ELR (cell line): ENCODE measurements at places on chromosomes 5 and 9.

- DNase-seq: no peak
Observed at GRCh38 chr9:128893354-128893753, 11.4 kb downstream of the LRRC8A start.

DNA sequence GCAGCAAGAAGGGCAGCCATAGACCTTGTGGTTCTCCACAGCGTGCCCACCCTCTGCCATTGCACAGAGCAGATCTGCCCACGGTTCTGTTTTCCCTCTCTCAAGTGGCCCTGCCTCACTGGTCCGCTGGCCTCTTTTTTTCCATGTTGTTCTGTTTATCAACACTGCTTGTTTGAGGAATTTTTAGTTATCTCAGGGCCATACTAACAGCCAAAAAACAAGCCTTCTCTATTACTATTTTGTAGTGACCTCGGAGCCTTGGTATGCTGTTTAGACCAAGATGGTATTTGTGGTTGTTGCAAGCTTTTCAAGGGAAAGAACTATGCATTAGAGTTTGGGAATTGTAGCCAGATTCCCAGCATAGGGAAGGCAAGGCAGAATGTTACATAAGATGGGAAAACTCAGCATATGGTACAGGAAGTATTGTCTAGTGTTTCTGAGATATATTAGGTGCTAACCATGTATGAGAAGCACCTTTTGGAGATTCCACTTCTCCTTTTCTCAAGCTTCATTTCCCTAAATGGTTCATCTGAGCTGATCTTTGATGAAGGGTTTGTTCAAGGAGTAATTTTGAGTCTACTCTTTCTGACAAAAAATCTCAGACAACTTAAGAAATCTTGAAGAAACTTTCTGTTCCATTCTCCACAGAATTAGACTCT is 54.3 kb downstream of the NUP214 start:
- DNase-seq: peak; percentile 89

GRCh38 chr5:8729437-8729836 is 816.4 kb downstream of the SEMA5A start:
- DNase-seq: peak; percentile 70

DNA sequence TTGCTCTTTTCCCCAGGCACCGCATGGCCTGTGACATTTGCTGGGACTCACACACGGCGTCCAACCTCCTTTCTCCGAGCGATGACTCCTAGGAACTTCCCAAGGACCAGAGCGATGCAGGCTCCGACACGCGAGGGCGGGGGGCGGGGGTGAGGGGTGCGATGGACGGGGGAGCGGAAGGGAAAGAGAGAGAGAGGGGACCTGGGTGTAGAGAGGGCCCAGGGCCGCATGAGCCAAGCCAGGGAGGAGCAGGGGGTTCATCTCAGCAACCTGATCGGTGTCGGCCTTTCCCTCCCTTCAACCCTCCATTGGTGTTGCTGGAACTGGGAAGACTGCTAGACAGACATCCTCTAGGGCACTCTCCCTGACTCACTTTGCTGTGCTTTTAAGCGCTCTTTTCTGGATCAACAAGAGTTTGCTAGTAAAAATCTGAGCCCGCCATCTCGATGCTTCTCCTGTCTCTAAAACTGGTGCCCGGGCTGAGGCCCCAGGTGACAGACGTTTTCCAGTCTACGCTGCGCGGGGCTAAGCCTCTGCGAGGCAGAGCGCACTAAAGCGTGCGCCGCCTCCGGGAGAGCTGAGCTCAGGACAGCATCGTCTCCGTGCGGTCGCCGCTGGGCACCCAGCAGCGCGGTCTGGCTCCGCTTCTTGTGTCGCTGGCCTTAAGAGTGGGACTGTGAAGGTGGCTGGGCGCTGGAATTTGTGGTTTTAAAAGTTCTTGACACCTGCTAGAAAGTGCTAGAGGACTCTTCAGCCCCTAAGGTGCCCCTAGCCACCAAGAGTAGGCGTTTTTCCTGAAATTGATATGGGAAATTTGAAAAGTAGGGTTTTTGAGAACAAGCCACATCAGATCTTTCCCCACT is 1.0 kb upstream of the TSLP start:
- DNase-seq: no peak

DNA sequence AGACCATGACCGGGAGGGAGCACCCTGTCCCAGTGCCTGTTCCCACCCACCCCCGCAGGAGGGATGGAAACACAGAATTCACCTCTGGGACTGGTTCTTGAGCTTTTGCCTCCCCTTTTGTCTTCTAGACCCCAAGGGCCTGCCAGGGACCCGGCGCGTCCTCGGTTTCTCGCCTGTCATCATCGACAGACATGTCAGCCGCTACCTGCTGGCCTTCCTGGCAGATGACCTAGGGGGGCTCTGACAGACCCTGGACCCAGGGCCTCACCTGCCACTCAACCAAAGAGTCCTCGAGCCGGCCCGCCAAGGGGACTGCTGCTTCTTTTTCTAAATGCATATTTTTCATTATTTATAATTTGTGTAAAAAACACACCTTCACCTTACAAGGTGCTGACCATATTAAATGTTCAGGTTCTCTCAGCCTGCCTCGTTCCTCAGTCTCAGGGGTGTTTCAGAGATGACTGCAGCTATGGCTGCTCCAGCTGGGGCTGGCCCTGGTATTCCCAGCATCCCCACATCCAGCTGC is 16.9 kb downstream of the CARD19 start:
- no peak for DNase-seq

GRCh38 chr5:80103371-80103770 is 68.2 kb downstream of the THBS4 start:
- no peak for DNase-seq

GRCh38 chr9:94921092-94921471 is 194.6 kb downstream of the AOPEP start:
- DNase-seq: peak; percentile 86

DNA sequence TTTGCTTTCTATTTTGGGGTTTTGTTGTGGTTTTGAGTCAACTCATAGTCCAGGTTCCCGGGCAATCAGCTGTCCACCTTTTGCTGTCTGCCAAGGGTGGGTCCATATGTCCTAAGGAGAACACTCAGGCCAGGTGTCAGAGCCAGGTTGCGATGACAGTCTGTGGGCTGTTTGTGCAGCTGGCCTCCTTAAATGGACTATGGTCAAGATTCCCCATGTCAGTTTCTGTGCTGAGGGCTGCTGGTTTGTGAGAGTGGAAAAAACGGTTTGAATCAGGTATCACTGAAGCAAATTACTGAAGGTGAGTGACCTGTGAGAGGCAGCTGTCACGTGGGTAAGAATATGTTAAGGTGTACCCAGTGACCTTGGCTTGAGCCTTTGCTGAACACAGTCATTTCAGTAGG is 33.0 kb downstream of the SNX30 start:
- DNase-seq: no peak

DNA sequence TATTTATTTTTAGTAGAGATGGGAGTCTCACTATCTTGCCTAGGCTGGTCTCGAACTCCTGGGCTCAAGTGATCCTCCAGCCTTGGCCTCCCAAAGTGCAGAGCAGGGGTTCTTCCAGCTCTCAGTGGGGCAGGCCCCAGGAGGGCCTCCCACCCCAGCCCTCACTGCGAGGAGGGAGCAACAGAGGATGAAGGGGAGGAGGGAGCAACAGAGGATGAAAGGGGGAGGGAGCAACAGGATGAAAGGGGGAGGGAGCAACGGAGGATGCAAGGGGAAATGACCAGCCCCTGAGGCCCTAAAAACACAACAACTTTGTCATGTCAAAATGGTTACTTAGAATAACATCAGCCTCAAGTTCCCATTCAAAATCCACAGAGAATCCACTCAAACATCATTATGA is 10.0 kb downstream of the TRIM14 start:
- no peak for DNase-seq

GRCh38 chr5:61767231-61768080 is 435.4 kb downstream of the ZSWIM6 start:
- no peak for DNase-seq

GRCh38 chr9:92804727-92805126 is 40.1 kb upstream of the BICD2 start:
- DNase-seq: no peak
